Activated CD4-positive, alpha-beta T cell treated with anti-CD3 and anti-CD28 coated beads for 48 hours (primary cell): ENCODE measurements at places on chromosomes 1 and 21.
A peak's percentile ranks its signal among the peaks of the same experiment; 100 is the strongest.

DNA sequence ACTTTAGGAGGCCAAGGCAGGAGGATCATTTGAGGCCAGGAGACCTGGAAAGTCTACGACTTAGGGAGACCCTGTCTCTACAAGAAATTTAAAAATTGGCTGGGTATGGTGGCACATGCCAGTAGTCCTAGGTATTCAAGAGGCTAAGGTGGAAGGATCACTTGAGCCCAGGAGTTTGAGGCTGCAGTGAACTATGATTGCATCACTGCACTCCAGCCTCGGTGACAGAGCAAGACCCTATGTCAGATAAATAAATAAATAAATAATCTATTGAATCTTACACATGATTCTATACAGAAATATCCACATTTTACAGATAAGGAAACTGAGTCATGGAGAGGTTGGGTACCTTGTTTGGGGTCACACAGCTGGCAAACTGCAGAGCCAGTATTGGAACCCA, 89.1 kb downstream of the MAN1C1 start:
- no peak for DNase-seq

- peak; percentile 54 for DNase-seq
These were observed 1.7 kb downstream of the HLX start for GRCh38 chr1:220880726-220881506.

DNA sequence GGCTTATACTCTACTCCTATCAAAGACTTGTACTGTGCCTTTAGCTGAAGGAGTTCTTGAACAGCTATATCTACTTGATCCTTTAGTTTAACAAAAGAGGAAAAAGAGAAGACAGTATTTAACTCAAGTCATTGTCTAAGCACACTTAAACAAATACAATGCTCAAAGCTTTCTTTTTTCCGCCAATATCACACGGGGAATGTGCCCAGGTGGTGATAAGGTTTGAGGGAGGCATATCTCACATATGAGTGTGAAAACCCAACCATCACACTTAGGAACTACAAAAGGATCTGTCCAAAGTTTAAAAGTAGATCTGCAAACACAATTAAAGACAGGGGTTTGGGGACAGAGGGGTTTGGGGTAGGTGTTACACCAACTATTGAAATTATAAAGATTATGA, 59.0 kb upstream of the SLC30A10 start:
- DNase-seq: no peak

GRCh38 chr1:200038981-200039848, 11.7 kb downstream of the NR5A2 start:
- peak; percentile 40 for DNase-seq

GRCh38 chr1:153734396-153735089, 6.7 kb downstream of the INTS3 start:
- no peak for DNase-seq

GRCh38 chr1:40050863-40051262, 10.3 kb downstream of the CAP1 start:
- no peak for DNase-seq

- DNase-seq: no peak
These were observed 49.6 kb upstream of the ATP1A1 start for GRCh38 chr1:116323491-116323890.

DNA sequence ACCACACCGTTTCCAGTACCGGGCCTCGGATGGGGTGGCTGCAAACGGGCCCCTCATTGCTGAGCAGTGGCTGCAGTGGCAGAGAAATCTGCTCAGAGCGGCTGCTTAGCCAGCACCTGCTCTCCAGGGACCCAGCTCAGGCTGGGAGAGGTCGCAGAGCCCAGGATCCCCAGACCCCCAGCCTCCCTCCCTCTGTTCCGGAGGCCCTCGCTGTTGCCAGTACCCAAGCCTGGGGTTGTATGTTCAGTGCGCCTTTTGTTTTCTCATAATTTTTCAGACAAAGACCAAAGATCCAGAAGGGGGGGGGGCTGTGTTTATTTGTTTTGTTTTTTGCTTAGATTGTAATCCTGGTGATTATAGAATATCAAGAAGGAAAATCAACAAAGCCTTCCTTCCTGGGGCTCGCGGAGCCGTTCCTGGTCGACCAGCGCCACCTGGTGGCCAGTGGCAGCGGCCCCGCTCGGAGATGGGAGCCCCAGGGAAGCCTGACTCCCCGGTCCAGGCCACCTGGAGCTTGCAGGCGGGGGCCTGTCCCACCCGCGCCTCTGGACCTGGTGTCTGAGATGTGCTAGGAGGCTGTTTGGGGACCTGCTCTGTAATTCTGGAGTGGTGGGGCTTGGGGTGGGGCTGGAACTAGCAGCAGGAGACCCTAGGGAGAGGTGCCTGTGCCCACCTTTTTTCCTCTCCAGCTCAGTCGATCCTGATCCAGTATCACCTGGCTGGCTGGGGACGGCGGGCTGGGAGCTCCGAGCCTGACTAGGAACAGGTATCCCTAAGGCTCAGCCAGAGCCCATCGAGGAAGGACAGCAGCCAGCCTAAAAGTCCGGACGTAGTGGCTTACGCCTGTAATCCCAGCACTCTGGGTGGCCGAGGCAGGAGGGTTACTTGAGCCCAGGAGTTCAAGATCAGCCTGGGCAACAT, 123.9 kb upstream of the VAMP3 start:
- DNase-seq: peak; percentile 81
